Karpas-422 (cell line): ENCODE measurements at places on chromosomes 4 and X. TPM values are rescaled to one million over a fixed set of nuclear protein-coding genes. Genes with fewer than 3 reads are reported as not detected.
A peak's percentile ranks its signal among the peaks of the same experiment; 100 is the strongest.

TMEM255A gene
- total RNA-seq = 0.63 and 0.87 TPM in 2 replicates

PDE5A gene
- total RNA-seq = 0.07 and 0.30 TPM in 2 replicates

STATH gene
- total RNA-seq = not detected in 2 replicates

PALLD gene
- 0.32 and 0.71 TPM in 2 replicates for total RNA-seq

PPP3CA gene
- 4.4 and 9.1 TPM in 2 replicates for total RNA-seq

DNA sequence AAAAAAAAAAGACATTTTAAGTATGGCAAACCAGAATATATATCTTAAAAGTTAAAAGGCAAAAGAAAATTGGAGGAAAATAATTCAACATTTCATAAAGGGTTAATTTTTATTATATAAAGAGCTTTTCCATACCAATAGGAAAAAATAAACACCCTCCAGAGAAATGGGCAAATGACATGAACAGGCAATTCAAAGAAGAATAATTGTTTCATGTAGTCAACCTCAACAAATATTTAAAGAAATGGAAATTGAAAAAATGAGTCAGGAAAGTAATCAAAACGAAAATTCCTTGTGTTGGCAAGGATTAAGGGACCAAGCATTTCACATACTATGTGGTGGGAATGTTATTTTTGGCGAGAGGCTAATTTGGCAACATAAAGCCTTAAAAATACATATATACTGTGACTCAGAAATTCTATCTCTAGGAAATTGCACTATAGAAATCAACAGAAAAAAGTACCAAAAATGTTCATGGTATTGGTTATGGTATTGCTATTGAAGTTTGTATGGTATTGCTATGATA is 87.6 kb downstream of the HAUS3 start:
- no peak for DNase-seq

DNA sequence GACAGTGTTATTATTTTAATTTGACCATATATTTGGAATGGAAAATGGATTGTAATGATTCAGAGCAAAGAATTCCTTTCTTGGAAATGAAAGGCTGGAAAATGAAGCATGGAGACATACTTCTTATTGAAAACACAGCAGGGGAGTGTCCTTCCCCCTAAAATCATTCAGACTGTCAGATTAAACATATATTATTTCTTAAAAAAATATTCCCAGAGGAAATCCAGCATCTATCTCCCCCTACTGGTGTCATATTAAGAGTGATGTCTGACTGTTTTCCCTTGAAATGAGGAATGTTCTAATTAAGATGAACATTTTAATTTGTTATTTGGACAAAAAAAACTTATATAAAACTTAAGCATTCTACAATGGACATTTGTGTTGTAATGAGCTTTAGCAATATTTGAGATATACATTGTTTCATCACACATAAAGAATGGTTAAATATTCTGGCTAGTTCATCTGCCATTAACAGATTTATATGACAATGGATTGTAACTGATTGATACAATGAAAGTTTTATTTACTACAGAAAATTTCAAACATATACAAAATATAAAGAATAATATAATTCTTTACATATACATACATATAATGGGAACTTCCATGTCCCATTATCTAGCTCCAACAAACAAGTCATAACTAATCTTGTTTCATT is 264.6 kb downstream of the SPRY1 start:
- DNase-seq = no peak

DNA sequence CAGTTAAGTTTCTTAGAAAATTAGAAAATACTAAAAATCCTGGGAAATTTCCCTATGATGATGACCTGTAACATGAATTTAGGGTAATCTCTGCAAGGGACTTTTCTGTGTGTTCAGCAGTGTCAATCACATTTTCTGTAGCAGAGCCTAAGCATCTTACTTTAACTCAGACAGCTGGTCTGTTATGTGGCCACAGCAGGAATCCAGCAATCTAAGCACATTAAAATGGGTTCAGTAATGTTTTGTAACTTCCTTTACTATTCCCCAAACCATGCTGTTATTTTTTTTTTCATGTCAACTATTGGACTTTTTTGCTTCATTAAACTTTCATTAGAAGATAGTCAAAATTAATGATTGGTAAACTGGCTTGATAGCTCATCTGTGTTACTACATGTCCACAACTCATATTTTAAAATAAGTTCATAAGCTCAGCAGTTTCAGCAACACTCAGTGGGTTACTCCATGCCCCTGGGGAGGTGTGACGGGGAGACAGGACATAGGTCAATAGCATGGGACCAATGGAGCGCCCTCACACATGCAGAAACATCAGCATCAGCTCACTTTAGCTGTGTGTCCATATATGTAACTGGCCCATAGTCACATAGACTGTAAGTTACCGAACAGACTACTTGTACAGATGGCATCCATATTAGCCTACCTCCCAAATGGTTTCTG is 168.0 kb upstream of the PACRGL start:
- no peak for DNase-seq

DNA sequence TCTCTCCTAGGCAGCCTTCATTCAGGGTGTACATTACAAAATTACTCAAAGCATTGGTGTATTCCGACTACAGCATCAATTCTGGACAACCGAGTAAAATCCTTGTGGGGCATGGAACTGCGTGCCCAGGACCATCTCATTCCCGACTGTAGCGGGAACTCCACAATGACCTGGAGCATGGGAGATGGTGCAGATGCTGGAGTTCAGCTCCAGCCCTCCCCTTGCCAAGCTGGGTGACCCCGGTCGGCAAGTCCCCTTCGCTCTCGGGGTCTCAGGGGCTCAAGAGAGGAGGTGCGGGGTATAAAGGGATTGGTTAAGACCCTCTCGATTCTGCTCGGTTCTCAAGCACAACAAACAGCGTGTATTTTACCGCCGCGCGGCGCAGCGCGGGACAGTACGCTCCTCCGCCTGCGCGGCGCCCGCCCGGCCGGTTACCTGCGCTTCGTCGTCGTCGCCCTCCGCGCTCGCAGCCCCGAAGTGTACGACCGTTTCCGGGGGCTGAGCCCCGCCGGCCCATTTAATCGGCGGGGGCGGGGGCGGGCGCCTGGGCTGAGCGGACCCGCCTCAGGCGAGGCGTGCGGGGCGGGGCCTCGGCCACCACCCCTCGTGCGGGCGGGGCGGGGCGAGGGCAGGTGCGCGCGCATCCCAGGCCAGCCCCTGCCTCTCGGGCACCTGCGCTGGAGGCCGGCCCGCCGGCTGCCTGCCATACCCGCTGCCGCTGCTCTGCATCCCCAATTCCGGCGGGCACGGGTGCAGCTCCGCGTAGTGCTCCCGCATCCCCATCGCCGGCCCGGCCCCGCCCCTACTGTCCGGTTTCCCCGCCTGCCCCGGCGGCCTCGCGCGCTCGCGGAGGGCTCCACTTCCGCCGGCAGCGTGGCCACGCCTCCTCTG is at the start of gene G6PD:
Gene G6PD (minus strand): TSS at position 493 of the 891 bp plus-strand sequence. CDS start 691 bp downstream, outside the sequence.
- peak; percentile 91 for DNase-seq

DNA sequence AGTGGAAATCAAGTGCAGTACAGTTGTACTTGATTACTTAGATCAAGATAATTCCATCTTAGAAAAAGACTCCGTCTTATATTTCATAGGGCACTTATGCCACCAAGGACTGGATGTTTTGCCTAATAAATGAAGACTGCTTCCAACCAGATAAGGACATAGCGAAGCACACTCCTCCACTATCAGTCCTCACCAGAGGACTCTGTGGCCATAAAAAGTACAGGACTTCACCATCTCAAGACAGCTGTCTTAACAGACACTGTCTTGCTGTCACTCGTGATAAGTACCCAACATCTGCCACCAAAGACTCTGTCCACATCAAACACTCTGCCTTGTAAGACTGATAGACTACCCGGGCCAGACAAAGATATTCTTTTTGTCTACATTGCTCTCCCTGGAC is 352.0 kb downstream of the TRAM1L1 start:
- DNase-seq = no peak

DNA sequence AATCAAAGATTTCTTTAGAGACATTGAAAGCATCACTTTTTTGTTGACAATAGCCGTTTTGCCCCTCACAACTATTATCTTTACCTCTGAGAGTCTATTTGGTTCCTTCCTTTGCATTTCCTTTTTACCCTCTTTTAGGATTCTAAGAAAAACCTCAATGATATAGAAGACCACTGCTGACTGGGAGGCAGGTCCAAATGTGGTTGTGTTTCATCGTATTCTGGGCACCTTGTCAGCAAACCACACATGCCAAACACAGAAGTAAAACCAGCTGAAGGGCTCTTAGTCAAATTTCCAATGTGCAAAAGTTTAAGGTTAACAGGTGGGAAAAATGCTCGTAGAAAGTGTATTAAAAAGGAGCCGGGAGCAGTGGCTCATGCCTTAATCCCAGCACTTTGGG is 5.1 kb upstream of the PRMT9 start:
- DNase-seq = no peak

- DNase-seq = no peak
Measured at GRCh38 chrX:37677765-37678164, 7.8 kb upstream of the XK start.

- no peak for DNase-seq
Measured at GRCh38 chr4:181418496-181418895, 824.7 kb upstream of the TENM3 start.

DNA sequence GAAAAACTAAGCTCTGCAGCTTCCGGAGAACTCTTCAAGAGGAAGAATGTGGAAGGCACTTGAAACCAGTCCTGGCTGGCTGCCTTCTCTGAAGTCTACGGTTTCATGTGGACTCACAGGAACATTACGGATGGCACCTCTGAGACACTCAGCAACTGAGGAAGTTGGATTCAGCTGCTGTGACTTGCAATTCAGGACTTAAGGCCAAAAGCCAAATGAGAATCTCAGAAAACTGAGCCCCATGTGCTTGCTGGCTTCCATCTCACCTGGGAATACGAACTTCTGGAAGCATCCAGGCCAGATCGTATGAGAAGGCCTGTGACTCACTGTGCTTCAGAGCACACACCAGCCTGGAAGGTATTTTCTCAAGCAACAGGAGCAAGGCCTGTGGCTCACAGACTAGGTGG is 107.8 kb upstream of the GPC4 start:
- DNase-seq = no peak

GRCh38 chrX:122245943-122246342 is 938.1 kb upstream of the GRIA3 start:
- DNase-seq = no peak

DNA sequence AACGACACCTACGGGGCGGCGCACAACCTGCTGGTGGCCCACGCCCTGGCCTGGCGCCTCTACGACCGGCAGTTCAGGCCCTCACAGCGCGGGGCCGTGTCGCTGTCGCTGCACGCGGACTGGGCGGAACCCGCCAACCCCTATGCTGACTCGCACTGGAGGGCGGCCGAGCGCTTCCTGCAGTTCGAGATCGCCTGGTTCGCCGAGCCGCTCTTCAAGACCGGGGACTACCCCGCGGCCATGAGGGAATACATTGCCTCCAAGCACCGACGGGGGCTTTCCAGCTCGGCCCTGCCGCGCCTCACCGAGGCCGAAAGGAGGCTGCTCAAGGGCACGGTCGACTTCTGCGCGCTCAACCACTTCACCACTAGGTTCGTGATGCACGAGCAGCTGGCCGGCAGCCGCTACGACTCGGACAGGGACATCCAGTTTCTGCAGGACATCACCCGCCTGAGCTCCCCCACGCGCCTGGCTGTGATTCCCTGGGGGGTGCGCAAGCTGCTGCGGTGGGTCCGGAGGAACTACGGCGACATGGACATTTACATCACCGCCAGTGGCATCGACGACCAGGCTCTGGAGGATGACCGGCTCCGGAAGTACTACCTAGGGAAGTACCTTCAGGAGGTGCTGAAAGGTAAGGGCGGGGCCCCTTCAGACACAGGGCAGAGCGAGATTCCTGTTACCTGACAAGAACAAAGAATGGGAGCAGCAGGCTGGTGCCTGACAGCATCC is 11.7 kb downstream of the RPL9 start:
- DNase-seq = peak; percentile 77

DNA sequence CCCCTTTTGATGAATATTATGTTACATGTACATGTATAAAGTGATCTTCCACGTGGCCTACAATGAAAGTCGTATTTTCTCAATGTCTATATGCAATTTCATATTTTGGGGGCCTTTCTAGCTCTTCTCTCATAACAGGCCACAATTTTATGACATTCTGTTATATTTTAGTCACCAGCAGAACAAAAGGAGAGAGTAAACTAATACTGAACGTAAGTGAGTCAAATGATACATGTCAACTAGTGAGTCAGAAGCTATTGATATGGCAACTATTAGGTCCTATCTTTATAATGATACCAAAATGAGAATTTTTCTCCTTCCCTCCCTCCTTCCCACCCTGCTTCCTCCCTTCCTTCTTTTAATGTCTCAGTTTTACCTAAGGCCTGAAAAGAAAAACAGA is 14.4 kb downstream of the GC start:
- DNase-seq = no peak

- DNase-seq = no peak
Measured at GRCh38 chr4:31788676-31789075, 1068.5 kb downstream of the PCDH7 start.
